ENCODE measurements at places on chromosomes 7 and 10. TPM values are rescaled to one million over a fixed set of nuclear protein-coding genes. Genes with fewer than 3 reads are reported as not detected.

The UCMA gene
- total RNA-seq: not detected

The IGFBP1 gene
- not detected for total RNA-seq

The SP4 gene
- 4.4 TPM for total RNA-seq

- DNase-seq: no peak
Measured at GRCh38 chr7:25626451-25627131, 398.3 kb upstream of the NPVF start.
